Umbilical cord (tissue), 2 donors: ENCODE measurements at places on chromosomes 5 and 9. TPM values are rescaled to one million over a fixed set of nuclear protein-coding genes. Genes with fewer than 3 reads are reported as not detected.

HDHD3 gene
- total RNA-seq: 12.5 TPM

ADAMTSL2 gene
- 1.2 TPM for total RNA-seq

CCDC183 gene
- not detected for total RNA-seq

HTR4 gene
- total RNA-seq: 1.7 TPM

IL13 gene
- not detected for total RNA-seq

LURAP1L gene
- 30.8 TPM for total RNA-seq

NPDC1 gene
- 6.5 TPM for total RNA-seq

SREK1 gene
- 131 TPM for total RNA-seq

HRCT1 gene
- total RNA-seq: 13.7 TPM

PTGR1 gene
- 21.7 TPM for total RNA-seq

NTNG2 gene
- total RNA-seq: 3.9 TPM

FAM193B gene
- total RNA-seq: 43.8 TPM

GPX8 gene
- total RNA-seq: 135 TPM

N4BP3 gene
- 1.7 TPM for total RNA-seq

LMX1B gene
- total RNA-seq: not detected

NUDT2 gene
- total RNA-seq: 22.6 TPM

CKMT2 gene
- total RNA-seq: 0.48 TPM

DYNC2I2 gene
- total RNA-seq: 20.0 TPM

PRRC1 gene
- 46.5 TPM for total RNA-seq

GPR151 gene
- 1.2 TPM for total RNA-seq

OMD gene
- 17.1 TPM for total RNA-seq

DNAJA1 gene
- 51.3 TPM for total RNA-seq

IPO11 gene
- total RNA-seq: 18.3 TPM

GABRG2 gene
- total RNA-seq: 11.3 TPM

C5orf52 gene
- not detected for total RNA-seq

CDH18 gene
- total RNA-seq: 4.3 TPM

IL5 gene
- 7.7 TPM for total RNA-seq

INSL4 gene
- total RNA-seq: 4.8 TPM

OTP gene
- total RNA-seq: 6.0 TPM

BAG1 gene
- total RNA-seq: 39.5 TPM

PHF24 gene
- total RNA-seq: 1.9 TPM

WDR38 gene
- total RNA-seq: not detected

IL33 gene
- 108 TPM for total RNA-seq

SELENOP gene
- 148 TPM for total RNA-seq

PCDHB7 gene
- total RNA-seq: 3.6 TPM

ZNF483 gene
- total RNA-seq: 14.2 TPM

MTAP gene
- 60.7 TPM for total RNA-seq

ARHGEF39 gene
- 5.5 TPM for total RNA-seq

SCGB3A2 gene
- total RNA-seq: not detected

GRK6 gene
- total RNA-seq: 17.3 TPM
